Activated CD8-positive, alpha-beta memory T cell treated with anti-CD3 and anti-CD28 coated beads for 24 hours (primary cell): ENCODE measurements at places on chromosomes 6 and 20.

GRCh38 chr6:149174962-149175361 is 142.6 kb upstream of the TAB2 start:
- no peak for DNase-seq

DNA sequence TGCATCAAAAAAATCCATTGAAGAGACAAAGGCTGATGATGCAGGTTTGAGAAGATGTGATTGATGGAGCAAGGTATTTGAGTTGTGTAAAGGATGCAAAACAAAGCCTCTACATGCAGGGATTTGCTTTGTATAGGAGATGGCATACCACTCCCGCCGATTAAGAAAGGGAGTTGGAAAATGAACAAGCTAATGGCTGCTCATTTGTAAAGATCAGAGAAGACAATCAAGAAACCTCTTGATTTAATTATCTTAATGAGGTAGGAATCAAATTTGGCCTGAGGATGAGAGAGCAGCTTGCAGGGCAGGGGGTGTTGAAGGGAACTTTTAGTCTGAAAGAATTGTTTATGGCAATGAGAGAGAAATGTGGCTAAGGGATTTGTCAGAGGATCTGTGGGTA is 448.2 kb upstream of the ADGRB3 start:
- DNase-seq: no peak

DNA sequence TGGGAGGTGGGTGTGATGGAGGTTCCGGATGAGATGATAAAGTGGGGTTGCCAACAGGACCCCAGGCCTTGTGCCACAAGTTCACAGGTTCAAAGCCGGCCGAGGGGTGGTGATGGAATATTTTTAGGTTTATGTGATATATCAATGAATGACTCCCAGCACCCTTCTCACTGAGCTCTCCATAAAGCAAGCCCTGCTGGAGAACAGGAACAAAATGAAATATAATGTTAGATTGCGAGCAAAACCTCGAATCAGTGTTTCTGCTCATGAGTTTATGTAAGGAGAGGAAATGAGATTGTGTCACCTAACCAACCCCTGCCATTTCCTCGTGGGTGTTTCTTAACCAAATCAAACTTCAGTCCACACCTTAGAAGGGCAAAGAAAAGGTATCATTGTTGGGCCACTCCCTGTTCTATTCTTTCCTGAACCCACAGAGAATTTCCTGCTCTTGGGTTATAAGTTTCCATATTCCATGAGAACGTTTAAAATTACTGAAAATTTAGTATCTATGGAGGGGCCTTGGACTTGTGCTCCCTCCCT is 192.2 kb upstream of the EXOC2 start:
- DNase-seq: no peak

DNA sequence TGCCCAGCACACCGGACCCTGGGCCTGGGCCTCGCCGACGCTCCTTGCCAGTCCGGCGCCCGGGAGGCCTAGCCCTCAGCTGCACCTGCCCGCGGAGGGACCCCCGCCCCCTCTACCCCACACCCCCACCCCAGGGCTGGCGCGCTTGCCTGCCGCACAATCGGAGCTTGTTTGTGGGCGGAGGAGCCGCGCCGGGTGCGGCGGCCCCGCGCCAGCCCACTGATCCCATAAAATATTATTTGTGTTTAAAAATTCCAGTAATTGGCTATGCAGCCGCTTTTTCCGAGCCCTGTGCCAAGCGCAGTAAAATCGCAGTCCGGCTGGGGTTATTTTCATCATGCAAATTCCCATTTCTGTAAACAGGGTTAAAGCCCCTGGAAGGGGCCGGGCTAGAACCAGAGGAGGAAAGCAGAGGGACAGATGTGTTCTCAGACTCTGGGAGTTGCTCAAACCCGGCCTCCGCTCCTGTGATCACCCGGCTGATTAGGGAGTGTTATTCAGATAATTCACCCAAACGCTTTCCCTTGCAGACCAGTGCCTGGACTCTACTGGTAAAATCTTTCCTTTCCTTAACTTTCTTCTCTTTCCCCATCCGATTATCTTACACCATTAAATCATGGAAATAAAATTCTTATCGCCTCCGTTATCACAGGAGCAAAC is 93.1 kb downstream of the NCR2 start:
- DNase-seq: no peak

DNA sequence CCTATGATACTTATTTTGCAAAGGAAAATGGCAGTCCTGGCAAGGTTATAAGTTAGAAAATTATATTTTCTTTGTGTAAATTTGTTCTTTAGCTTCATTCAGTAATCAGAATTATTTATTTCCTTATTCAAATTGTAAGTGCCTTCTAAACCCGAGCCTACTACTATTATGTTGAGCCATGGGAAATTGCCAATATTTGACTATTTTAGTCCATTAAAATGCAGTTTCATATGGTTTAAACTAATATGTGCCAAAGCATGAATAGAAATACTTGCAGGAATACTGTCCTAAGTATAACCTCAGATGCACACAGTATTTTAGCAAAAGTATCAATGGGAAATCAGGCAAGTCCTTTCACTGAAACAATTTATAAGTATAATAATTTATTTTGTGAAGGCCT is 228.4 kb downstream of the LAMA2 start:
- DNase-seq: no peak

GRCh38 chr6:127921982-127922381 is 21.1 kb upstream of the THEMIS start:
- no peak for DNase-seq

DNA sequence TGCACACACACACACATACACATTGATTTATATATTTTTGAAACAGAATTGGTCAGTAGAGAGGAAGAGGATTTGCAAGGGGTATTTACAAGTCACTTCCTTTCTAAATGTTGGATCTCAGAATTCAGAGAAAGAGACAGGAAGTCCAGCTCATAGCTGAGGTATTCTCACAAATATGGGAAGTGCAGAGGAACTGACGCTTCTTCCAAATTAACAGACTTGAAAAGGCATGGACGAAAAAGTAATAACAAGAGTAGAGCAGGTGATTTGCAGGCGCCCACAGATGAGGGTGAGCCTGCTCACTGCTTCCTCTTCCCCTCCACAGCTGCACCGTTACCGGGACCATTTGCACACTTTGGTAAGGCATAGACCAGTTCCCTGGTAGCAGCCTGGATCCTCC is 246.4 kb downstream of the PHACTR1 start:
- no peak for DNase-seq

DNA sequence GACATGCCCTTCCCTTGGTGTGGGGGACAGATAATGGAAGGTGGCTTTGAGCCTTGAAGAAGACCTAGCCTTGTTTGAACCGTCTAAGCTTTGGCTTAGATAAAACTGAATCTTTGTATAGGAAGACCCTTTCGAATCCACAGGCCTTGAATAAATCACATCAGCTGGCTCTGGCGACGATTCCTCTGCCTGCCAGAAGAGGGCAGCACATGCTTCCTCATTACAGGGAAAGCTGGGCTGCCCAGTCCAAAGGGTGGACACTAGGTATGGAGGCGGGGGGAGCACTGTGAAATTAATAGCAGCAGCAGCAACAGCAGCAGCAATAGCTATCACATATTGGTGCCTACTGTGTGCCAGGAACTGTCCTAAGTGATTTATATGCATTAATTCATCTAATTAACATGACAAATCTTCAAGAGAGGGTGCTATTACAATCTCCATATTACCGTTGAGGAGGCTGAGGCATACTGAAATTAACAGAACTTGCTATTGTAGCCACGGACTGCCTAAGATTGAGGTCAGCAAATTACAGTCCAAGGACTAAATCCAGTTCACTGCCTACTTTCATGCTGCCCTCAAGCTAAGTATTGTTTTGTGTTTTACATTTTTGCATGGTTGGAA is 85.1 kb downstream of the CLIC5 start:
- DNase-seq: peak; percentile 82

- DNase-seq: no peak
These were observed 286.3 kb downstream of the BTBD9 start for GRCh38 chr6:38353310-38354036.

DNA sequence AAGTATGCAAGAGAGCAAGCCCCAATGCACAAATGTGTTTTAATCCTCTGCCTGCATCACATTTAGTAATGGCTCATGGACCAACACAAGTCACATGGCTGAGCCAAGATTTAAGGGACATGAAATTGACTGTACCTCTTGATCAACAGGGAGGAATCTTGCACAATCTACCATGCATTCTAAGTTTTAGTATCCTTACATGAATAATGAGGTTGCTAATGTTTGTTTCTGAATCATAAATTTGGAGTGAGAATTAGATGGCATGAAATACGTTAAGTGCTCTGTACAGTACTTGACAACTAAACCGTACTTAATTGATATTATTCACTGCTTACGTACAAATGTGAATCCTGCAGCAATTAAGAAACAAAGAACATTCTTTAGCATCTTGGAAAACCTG is 553.8 kb upstream of the JAG1 start:
- no peak for DNase-seq

DNA sequence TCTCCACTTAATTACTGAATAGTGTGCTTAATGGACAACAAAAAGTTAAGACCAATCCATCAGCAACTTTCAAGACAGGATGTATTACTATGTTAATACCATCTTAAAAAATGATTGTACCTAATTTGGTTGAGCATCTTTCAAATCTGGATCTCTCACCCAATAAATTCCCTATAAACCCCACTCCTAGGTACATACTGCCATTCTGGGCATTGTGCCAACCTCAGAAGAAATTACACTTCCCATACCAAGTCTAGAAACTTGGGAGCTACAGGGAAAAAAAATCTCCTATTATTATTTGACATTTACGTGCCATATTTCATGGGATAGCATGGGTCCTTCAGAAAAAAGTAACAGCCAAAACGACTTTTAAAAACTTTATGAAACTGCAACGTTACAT is 5.1 kb downstream of the SYNCRIP start:
- no peak for DNase-seq

DNA sequence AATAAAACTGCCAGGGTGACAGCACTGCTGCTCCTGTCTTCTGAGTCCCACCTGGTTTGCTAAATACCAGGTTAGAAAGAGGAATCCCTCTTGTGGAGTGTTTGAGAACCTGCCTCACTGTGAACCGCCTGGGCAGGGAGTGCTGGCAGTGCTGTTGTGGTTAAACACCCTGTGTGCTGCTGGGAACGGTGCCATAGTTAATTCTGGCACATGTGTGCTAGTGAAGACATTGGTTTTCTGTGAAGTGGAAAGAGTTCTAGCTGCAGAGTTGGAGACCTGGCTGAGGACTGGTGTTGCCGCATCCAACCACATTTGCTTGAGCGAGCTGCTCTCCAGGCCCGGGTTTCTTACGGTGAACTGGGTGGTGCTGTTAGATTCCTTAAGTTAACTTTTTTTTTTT is 72.7 kb downstream of the IGF2R start:
- DNase-seq: no peak

DNA sequence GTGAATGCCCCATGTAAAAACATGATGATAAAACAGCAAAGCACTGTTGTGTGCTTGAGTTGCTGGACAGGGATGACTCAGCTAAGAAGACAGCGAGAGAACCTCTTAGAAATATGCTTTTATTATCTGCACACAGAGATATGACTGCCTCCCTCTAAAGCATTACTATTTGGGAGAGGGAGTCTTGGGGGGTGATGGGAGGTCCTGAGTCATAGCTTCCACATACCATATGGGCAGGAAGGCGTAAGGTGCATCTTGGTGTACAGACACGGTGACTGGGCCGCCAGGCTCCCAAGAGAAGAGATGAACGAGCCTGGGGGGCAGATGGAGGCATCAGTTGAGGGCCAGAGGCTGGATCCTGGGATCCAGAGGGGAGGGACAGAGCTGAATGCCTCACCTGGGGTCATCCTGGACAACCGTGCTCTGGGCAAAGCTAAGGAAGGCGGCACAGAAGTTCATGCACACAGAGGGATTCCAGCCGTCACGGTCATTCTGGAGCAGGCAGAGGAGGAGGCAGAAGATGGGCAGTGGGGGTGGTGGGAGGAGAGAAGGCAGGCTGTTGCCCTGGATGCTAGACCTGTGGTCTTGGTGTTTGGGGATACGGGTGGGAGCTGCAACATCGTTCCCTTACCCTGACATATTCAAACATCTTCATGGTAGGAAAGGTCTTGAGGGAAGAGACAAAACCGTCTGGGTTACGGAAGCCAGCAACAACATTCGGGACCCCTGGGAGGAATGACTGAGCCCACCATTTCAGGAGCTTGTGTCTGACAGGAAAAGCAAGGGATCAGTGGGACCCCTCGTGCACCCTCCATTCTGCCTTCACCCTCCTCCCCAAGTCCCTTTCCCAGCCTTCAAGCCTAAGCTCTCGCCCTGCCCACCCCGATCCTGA is 2.0 kb downstream of the DXO start:
- no peak for DNase-seq

DNA sequence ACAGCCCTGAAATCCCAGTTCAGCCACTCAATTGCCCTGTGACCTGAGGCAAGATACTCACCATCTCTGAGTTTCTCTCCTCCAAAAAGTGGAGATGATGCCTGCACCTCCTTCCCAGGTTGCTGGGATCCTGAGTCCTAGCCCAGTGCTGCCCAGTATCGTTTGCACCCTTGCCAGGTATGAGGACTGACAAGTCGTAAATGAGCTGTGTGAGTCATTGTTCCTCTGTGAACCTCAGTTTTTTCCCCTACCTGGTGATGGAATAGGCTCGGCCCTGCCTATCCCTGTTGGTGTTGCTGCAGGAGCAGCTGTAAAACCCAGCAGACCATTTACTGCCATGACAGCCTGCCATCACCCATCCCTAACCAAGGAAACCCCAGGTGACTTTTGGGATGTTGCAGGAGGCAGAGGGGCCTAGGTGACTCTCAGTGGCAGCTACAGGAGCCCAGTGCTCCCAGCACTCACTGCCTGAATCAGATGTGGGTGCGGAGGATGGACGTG is 229.3 kb downstream of the SYNDIG1 start:
- DNase-seq: peak; percentile 35

GRCh38 chr6:43644940-43645612 is at the start of gene RSPH9:
Gene RSPH9, plus strand, starts transcription at chr6:43645036. Its CDS starts 63 bp downstream, at chr6:43645099.
- DNase-seq: peak; percentile 79

DNA sequence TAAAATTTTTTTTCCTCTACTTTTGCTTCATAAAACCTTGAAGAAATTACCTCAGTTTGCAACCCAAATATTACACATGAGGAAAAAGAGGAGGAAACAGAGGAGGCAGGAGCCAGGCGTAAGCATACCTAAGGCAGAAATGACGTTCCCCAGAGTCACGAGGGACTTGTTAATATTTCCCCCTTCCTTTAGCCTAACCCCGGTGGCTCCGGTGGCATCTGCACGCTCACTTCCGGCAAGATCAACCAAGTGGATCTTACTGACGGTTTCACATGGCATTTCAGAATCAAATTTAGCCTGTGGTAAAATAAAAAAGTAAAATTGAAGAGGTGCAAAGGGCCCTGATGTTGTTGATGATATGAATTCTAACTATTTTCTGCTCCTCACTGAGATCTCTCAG is 67.4 kb downstream of the KIF16B start:
- DNase-seq: no peak

GRCh38 chr6:63425493-63425892 is 105.7 kb upstream of the LGSN start:
- no peak for DNase-seq

DNA sequence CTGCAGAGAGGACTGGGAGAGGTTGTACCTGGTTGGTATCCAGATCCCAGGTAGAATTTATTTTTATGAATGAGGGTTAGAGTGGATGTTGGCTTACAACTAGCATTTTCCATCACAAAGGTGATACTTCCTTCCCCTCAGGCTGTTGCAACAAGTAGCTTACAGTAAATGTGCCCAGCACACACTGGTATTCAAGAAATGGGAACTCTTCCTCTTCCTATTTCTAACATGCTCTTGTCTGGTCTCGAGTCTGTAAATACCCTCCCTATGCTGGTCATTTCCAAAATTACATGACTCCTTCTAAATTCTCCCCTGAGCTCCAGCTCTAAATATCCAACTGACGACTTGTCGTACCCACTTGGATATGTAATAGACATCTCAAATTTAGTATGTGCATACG is 90.1 kb upstream of the FOXC1 start:
- DNase-seq: no peak

GRCh38 chr20:17796091-17796563 is 96.4 kb downstream of the BANF2 start:
- no peak for DNase-seq
